Bone marrow (tissue), 2 donors: ENCODE measurements at places on chromosomes 6 and 20.

GRCh38 chr6:105310371-105310770 lies 92.5 kb downstream of the PREP start:
- DNase-seq: no peak

DNA sequence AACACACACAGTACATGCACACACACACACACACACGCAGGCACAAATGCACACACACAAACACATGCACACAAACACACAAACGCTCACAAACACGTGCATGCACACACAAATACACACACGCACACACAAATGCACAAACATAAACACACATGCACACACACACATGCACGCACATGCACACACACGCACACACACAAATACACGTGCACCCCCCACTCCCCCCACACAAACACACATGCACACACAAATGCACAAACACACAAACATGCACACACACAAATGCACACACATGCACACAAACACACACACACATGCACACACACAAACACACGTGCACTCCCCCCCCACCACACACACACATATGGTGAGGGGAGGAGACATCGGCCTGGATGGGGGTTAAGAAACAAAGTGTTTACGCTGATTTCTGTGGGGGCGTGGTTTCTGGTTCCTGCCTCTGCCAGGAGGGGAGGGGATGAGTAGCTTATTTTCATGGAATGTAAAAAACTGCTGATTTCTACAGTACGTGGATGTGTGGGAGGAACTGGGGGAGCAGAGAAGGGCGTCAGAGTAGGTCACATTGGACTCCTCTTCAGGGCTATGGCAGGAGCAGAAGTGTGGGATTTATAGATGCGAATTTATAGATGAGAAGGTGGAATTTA lies 607.2 kb downstream of the QKI start:
- DNase-seq: no peak

DNA sequence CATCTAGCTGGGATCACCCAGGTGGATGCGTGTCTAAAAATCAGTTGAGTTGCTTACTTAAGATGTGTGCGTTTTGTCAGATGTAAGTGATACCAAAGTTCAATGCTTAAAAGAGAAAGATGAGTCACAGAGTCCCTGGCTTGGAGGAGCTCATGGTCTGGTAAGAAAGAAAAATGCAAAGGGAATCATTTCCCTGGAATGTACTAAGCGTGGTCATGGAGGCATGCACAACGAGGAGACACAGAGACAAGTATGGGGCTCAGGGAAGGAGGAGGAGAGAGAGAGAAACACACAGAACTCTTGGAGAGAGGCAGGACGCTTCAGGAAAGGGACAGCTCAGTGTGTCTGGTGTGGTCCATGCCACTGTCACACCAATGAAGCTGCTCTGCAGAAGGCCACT lies 186.9 kb upstream of the GMDS start:
- DNase-seq: no peak

DNA sequence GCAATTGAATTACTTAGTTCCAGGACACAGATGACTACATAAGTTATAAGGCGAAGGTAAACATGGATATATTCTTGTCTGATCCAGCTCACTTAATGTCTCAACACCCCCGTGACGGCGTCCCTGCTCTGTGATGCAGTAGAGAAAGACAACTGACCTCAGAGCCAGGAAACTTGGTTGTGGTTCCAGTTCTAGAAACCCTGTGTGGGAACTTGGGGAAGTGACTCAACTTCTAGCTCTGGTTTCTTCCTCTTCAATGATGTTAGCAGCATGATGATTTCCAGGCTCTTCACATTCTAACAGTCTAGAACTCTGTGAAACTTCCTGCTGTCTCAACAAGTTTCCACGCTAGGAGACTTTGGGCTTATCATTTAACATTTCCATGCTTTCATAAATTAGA lies 18.4 kb downstream of the LAMA4 start:
- DNase-seq: no peak

DNA sequence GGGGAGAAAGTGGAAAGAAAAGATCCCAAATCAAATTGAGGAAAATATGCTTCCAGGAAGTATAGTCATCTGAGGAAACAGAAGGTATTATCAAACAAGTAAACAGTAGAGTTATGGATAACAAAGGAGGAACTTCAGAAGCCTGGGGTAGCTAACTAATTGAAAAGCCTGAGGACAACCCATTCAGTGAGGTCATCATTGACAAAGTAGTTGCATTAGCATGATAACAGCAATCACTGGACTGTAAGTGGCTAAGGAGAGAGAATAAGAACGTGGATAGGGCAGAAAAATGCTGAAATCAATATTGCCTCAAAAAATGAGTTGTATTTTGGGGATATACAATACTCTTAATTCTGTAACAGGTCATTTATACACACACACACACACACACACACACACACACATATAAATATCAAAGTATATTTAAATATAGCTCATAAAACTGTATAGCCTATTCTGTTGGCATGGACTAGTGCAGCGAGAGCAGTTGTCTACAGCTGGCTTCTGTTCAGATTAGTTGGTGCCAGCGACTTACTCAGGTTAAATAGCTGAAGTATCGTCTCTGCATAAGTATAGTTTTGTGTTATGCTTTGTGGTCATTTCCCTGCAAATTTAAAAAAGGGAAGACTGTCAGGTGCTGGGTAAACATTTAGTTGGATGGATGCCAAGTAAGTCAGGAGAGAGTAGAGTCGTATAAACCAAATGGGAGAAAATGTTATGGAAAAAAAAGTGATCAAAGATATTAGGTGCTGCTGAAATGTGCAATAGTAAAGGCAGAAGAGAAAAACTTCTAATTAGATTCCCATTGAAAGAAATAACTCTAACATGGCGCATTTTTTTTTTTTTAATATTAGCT lies 33.8 kb upstream of the CTAGE9 start:
- DNase-seq: no peak

GRCh38 chr20:50609438-50609989 lies 81.8 kb downstream of the RIPOR3 start:
- DNase-seq: no peak

DNA sequence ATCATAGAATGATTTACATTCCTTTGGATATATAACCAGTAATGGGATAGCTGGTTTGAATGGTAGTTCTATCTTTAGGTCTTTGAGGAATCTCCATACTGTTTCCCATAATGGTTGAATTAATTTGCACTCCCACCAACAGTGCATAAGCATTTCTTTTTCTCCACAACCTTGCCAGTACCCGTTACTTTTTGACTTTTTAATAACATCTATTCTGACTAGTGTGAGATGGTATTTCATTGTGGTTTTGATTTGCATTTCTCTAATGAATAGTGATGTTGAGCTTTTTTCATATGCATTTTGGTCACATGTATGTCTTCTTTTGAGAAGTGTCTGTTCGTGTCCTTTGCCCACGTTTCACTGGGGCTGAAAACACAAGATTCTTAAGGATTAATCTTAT lies 107.3 kb downstream of the TINAG start:
- DNase-seq: no peak

GRCh38 chr6:136510299-136510698 lies 39.9 kb downstream of the MAP7 start:
- no peak for DNase-seq

GRCh38 chr6:140809694-140810101 lies 1323.0 kb upstream of the GJE1 start:
- DNase-seq: no peak

DNA sequence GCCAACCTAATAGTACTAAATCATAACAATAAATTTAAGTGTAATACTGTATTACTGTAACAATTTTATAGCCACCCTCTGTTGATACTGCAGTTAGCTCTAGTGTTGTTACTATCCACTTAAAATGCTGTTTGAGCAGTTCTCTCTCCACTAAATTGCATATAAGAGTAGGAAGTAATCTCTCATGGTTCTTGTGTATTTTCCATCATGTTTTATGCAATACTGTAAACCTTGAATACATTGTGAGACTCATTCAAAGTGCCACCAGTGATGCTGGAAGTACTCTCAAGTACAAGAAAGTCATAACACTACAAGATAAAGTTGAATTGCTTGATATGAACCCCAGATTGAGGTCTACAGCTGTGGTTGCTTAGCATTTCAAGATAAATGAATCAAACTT lies 65.5 kb downstream of the WASF1 start:
- no peak for DNase-seq

DNA sequence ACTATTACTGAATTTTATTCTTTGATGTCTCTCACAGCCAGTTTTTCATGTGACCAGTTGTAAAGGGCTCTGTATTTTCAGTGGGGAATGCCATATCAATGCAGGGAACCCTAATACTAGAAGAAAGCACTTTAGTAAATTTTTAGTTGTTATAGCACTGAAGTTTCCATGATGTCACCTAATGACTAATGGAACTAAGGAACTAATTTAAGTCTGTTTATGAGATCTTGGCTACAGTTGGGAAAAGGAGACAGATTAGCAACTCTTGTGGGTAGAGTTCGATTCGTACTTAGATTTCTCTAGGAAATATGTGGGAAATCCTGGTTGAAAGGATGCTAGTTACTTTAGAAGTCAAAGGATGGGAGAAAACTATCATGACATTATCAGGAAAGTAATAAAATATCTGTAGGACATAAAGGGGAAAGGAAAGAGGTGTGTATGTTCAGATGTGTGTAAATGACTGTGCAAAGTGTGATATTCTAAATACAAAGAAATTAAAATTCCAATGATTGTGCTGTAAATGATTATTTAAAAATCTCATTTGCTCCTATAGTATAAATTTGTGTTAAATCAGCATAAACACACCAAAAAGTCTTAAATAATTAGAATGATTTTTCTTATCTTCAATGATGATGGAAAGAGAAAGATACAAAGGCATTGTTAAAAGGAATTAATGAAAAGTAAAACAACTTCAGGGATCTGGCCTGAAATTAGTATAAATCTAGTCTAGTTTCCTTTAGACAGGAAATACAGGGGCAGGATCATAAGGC lies 103.4 kb downstream of the LRRC1 start:
- DNase-seq: no peak

- no peak for DNase-seq
These were observed 15.5 kb upstream of the ZFP57 start for GRCh38 chr6:29696147-29697125.

DNA sequence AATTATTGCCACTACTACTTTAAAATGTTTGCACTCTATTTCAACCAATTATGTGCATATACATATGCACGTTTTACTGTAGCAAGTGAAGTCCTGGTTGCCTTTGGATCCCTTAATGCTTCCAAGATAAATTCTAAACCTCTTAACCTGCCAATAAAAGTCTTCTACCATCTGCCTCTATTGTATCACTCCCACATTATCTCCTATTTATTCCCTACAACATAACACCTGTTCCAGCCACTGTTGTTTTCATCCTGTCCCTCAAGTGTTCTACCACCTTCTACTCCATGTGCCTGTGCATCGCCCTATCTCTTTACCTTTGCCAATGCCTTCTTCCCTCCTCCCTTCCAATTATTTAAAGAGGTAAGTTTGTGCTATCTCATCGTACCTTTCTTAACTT lies 499.0 kb upstream of the RNF217 start:
- no peak for DNase-seq
